ENCODE measurements at places on chromosomes 7 and 10.

DNA sequence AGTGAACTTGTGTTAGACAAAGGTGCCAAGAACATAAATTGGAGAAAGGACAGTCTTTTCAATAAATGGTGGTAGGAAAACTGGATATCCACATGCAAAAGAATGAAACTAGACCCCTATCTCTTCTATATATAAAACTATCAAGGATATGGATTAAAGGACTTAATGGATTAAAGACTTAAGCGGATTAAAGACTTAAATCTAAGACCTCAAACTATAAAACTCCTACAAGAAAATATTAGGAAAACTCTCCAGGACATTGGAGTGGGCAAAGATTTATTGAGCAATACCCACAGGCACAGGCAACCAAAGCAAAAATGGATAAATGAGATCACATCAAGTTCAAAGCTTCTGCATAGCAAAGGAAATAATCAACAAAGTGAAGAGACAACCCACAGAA is 242.9 kb upstream of the MEOX2 start:
- no peaks in the 10 kb centered on the region for H3K4me1 ChIP-seq
- no peak overlapping the region for H3K27ac ChIP-seq
- H3K36me3 ChIP-seq: no peaks in the 10 kb centered on the region
- no peak for DNase-seq

DNA sequence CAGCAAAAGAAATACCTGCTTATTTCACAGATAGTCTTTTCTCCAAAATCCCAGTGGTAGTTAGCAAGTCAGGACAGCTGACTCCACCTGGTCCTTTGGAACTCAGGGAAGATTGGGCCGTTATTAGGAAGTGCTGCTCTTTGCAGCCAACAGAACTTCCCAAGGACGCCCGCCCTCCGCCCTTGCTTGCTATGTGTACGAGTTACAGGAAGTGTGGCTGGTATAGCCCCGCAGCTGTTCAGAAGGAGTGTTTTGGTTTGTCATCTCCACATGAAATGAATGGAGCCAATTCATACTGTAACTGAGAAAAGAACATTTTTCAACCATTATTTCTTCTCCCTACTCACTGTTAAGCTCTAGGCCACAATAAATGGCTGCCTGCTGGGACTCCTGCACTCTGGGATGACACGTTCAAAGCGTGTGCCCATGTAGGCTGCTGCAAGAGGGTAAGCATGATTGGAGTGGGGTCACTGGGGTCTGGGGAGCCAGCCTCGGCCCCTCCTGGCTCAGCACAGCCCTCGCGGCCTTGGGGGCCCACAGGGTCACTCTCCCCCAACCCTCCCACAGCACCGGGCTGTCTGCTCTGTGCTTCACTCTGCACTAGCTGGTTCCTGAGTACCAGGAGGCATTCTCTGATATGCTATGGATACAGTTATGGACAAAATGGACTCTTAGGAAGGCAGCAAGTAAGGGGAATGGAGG is 244.0 kb downstream of the EBF3 start:
- DNase-seq: peak; percentile 42
- H3K4me3 ChIP-seq: no peak overlapping the region
- no peak overlapping the region for H3K27ac ChIP-seq
- H3K27me3 ChIP-seq: no peaks in the 10 kb centered on the region
- peaks cover 12% of the 10 kb centered on the region for H3K36me3 ChIP-seq
- no peaks in the 10 kb centered on the region for H3K4me1 ChIP-seq

DNA sequence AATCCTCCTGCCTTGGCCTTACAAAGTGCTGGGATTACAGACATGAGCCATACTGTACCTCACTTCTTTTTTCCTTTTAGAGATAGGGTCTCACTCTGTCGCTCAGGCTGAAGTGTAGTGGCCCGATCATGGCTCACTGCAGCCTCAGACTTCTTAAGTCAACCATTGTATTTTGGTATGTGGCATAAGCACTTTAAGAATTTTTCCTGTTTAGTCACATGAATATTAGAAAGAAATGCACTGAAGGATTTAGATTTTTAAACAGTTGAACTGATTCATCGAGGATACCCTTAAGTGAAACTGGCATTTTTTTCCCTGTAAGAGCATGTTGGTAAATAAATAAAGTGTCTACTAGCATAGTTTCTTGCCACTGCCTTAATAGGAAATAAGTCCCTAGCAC is 319.3 kb upstream of the CACNA2D1 start:
- H3K4me1 ChIP-seq: no peaks in the 10 kb centered on the region
- H3K4me3 ChIP-seq: no peak overlapping the region
- H3K27me3 ChIP-seq: no peaks in the 10 kb centered on the region
- no peak for DNase-seq
- no peaks in the 10 kb centered on the region for H3K36me3 ChIP-seq

GRCh38 chr7:20786421-20786778 is 286 bp downstream of the SP8 start:
- H3K4me1 ChIP-seq: peaks cover 32% of the 10 kb centered on the region
- H3K4me3 ChIP-seq: peak overlapping the region; percentile 49
- H3K36me3 ChIP-seq: no peaks in the 10 kb centered on the region
- peaks cover 98% of the 10 kb centered on the region for H3K27me3 ChIP-seq

DNA sequence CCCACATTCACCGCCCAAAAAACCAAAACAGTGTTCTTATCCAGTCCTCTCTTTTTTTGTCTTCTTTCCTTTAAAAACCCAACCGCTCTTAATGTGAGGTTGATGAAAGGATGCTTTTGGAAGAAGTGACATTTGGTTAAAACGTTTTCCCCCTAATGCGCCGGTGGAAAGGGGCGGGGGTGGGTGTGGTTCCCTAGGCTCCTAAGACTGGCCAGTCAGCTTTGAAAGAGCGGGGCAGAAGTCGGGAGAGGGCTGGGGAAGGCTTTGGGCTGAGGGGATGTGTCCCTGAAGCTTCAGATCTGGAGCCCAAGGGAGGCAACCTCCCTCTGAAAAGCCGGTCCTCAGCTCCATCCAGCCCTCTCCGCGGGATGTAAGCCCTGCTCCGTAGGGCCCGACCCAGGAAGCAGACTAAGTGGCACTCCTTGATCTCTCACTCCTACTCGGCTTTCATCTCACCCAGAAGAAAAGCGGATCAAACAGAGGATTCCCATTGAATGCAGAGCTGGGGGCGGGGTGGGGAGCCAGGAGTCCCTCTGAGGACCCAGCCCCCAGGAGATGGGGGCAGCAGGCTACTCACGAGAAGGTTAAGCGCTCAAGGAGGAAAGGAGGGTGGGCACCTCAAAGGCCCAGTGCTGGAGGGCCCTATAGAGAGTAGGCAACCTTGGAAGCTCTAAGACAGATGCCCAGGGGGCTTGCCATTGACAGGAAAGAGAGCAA is 2.4 kb upstream of the EVX1 start:
- no peaks in the 10 kb centered on the region for H3K27me3 ChIP-seq
- no peak for DNase-seq
- H3K4me1 ChIP-seq: peaks cover 51% of the 10 kb centered on the region
- no peak overlapping the region for H3K4me3 ChIP-seq

DNA sequence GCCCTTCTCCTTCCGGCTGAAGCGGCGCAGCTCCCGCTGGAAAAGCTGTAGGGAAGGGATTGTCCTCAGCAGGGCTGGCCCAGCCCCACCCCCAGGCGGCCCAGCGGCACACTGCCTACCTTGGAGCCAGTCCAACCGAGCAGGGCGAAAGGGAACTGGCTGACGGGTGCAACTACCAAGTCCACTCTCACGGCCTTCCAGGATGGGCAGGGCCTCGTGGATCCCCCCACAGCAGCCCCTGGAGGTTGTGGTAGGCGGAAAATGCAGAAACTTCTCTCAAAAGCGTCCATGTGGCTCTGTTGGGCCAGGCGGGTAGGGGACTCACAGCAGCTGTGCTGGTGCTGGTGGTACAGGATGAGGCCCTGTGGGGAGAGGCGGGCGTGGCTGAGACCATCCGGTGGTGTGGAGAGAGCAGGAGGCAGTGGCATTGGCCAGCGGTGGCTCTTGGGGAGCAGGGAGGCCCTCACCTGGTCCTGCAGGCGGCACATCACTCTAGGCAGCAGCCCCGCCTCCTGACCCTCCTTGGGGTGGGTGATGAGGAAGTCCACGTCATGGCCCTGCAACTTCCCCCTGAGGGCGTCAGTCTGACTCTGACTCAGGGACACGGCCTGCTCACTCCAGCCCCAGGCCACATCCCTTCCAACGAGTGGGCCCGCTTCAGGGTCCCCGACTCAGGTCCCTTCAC is 8.4 kb upstream of the PGAM2 start:
- DNase-seq: peak; percentile 93
- H3K36me3 ChIP-seq: peaks cover 62% of the 10 kb centered on the region
- peak overlapping the region; percentile 64 for H3K27ac ChIP-seq
- peak overlapping the region; percentile 15 for H3K4me3 ChIP-seq
- H3K27me3 ChIP-seq: no peaks in the 10 kb centered on the region

DNA sequence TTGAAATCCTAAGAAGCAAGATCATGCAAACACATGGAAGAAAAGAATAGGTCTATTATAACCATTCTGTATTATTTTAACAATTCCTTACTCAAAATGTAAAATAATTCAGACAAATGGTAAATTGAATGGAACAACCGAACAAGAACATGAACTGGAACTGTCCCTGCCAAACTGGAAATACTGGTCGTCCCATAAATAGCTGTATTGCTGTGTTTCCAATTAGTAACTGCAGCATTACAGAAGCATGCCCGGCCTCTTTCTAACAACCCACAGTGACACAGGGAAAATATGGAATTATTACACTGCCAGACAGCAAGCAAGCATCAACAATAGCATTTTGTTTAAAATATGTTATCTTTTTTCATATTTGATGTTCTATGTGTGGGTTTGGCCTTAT is 1138.5 kb upstream of the PHF14 start:
- H3K27ac ChIP-seq: no peak overlapping the region
- DNase-seq: no peak
- H3K4me1 ChIP-seq: no peaks in the 10 kb centered on the region
- H3K27me3 ChIP-seq: no peaks in the 10 kb centered on the region

DNA sequence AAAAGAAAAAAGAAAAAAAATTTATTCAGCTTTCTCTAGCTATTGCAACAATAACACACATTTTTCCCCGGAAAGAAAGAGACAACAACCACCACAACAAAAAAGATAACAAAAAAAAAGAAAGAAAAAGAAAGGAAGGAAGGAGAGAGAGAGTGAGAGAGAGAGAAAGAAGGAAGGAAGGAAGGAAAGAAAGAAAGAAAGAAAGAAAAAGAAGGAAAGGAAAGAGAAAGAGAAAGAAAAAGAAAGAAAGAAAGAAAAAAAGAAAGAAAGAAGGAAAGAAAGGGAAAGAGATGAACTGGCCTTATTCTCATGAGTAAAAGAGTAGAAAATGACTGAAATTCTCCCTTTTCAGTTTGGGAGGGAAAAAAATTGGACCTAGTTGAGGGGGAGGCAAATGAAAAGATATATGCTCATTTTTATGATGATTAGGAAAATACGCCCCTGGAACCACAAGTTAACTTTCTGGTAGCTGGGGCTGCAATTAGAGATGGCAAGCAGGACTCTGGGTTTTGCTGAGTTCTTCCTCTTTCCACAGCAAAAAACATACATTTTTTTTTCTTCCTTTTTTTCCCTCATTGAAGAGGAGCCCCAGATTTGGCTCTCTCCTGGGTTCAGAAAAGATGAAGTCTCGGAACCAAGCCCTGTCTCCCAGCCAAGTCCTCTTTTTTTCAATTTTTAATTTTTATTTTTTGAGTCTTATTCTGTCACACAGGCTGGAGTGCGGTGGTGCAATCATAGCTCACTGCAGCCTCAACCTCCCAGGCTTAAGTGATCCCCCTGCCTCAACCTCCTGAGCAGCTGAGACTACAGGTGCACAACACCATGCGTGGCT is 12.6 kb upstream of the PRDX3 start:
- H3K36me3 ChIP-seq: no peaks in the 10 kb centered on the region
- no peak overlapping the region for H3K4me3 ChIP-seq
- H3K27me3 ChIP-seq: no peaks in the 10 kb centered on the region
- no peaks in the 10 kb centered on the region for H3K4me1 ChIP-seq
- no peak overlapping the region for H3K27ac ChIP-seq

DNA sequence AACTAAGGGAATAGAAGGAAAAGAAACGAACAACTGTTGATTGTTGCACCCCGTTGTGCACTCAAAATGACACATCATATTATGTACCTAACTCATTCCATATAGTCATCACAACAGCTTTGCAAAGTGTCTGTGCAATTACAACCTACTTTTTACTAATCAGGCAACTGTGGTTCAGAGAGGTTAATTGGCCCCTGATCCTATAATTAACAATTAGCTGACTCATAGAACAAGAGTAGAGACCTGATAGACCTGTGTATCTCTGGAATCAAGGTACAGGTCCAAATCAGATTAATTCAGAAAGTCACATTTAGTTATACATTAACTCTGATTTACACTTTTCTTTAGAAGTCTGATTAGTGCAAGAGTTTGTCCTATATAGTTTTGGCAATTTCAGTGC is 122.5 kb upstream of the CDK13 start:
- H3K4me3 ChIP-seq: no peak overlapping the region
- peaks cover 4% of the 10 kb centered on the region for H3K27me3 ChIP-seq
- H3K36me3 ChIP-seq: no peaks in the 10 kb centered on the region
- H3K27ac ChIP-seq: no peak overlapping the region

DNA sequence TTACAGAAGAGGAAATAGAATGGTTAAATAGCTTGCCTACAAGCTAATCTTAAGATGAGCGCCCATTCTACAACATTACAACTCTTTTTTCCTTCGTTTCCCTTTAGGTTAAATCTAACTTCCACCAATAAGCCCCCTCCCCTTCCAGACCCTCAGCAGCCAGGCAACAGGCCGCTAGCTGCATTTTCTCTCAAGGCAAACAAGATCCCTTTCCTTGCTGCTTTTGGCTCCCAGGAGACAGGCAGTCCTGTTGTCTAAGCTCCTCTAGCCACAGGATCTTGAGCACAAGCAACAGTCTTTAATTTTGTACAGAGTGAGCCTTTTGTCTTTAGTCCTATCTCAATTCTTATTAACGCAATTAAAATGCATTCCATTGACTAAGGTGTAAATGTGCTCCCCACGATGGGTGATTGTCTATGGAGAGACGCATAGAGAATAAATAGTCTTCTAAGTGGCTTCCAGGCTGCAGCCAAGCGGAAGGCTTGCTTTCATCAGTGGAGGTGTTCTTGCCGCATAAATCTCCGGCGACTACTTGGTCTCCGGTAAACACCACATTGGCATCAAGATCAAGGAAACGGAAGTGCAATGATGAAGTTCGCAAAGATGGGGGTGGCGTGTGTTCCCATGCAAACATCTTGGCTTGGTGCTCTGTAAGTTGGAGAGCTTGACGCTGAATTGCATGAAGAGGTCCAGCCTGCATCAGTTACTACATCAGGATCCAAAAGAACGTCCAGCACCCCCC is 181.9 kb upstream of the LYZL2 start:
- no peak for DNase-seq
- peak overlapping the region; percentile 74 for H3K27ac ChIP-seq
- peaks cover 25% of the 10 kb centered on the region for H3K4me1 ChIP-seq
- H3K4me3 ChIP-seq: no peak overlapping the region
- no peaks in the 10 kb centered on the region for H3K27me3 ChIP-seq

GRCh38 chr7:105306298-105306748 is 82.4 kb downstream of the SRPK2 start:
- no peak for DNase-seq
- H3K36me3 ChIP-seq: no peaks in the 10 kb centered on the region
- no peak overlapping the region for H3K4me3 ChIP-seq
- peaks cover 27% of the 10 kb centered on the region for H3K4me1 ChIP-seq
- no peak overlapping the region for H3K27ac ChIP-seq

Measured in tibial artery (tissue), 4 donors.